Pancreas (tissue), 10 donors: ENCODE measurements at places on chromosomes 2 and 18. TPM values are rescaled to one million over a fixed set of nuclear protein-coding genes. Genes with fewer than 3 reads are reported as not detected.

Gene DHRS9
- polyA plus RNA-seq, result 0.27 TPM

- no peaks in the 10 kb centered on the region for H3K27me3 ChIP-seq
- no peak overlapping the region for H3K27ac ChIP-seq
- no peaks in the 10 kb centered on the region for H3K4me1 ChIP-seq
- H3K4me3 ChIP-seq, result no peak overlapping the region
- DNase-seq, result no peak
Measured at GRCh38 chr2:39730685-39731302, 48.3 kb downstream of the THUMPD2 start.

- H3K27ac ChIP-seq, result no peak overlapping the region
- no peaks in the 10 kb centered on the region for H3K4me1 ChIP-seq
- no peaks in the 10 kb centered on the region for H3K27me3 ChIP-seq
- H3K4me3 ChIP-seq, result no peak overlapping the region
- DNase-seq, result no peak
Measured at GRCh38 chr2:96436961-96437360, 68.2 kb downstream of the NEURL3 start.

GRCh38 chr2:96202152-96202854 lies 6.3 kb downstream of the STARD7 start:
- H3K4me3 ChIP-seq, result no peak overlapping the region
- H3K4me1 ChIP-seq, result peaks cover 74% of the 10 kb centered on the region
- no peaks in the 10 kb centered on the region for H3K27me3 ChIP-seq
- no peaks in the 10 kb centered on the region for H3K36me3 ChIP-seq

- no peak overlapping the region for H3K27ac ChIP-seq
- H3K27me3 ChIP-seq, result no peaks in the 10 kb centered on the region
- H3K36me3 ChIP-seq, result no peaks in the 10 kb centered on the region
- H3K4me3 ChIP-seq, result no peak overlapping the region
- no peaks in the 10 kb centered on the region for H3K4me1 ChIP-seq
Measured at GRCh38 chr2:116238511-116238910, 1576.0 kb upstream of the DDX18 start.

DNA sequence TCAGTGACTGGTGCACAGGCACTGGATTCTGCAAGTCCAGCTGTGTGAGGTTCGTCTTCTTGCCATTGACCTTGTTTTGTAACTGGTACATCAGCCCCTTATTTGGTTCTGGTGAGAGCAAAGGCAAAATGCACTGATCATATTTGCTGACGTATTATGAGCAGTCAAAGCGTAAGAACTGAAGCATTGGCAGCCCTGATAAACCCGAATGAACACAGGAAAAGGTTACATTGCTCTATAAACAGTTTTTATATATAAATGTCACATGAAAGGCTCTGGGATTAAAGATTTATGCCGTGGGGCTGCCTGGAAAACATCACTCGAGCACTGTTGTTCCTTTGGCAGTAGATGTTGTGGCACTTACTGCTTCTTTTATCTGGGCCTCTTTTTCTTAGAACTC lies 167.9 kb downstream of the IRS1 start:
- H3K4me3 ChIP-seq, result no peak overlapping the region
- no peaks in the 10 kb centered on the region for H3K4me1 ChIP-seq
- no peak overlapping the region for H3K27ac ChIP-seq
- no peaks in the 10 kb centered on the region for H3K27me3 ChIP-seq

- H3K4me3 ChIP-seq, result no peak overlapping the region
- DNase-seq, result no peak
- H3K36me3 ChIP-seq, result no peaks in the 10 kb centered on the region
- peaks cover 7% of the 10 kb centered on the region for H3K4me1 ChIP-seq
Measured at GRCh38 chr2:101832114-101832513, 134.6 kb downstream of the MAP4K4 start.

GRCh38 chr18:41022484-41022883 lies 932.5 kb upstream of the PIK3C3 start:
- no peaks in the 10 kb centered on the region for H3K27me3 ChIP-seq
- H3K4me1 ChIP-seq, result no peaks in the 10 kb centered on the region
- H3K36me3 ChIP-seq, result no peaks in the 10 kb centered on the region
- DNase-seq, result no peak

GRCh38 chr2:114156366-114157056 lies 266.6 kb downstream of the ACTR3 start:
- no peaks in the 10 kb centered on the region for H3K27me3 ChIP-seq
- H3K36me3 ChIP-seq, result no peaks in the 10 kb centered on the region
- DNase-seq, result no peak
- H3K4me1 ChIP-seq, result peaks cover 4% of the 10 kb centered on the region
- H3K27ac ChIP-seq, result no peak overlapping the region
